Frontal cortex (tissue), 4 donors: ENCODE measurements at places on chromosomes 7 and 10. TPM values are rescaled to one million over a fixed set of nuclear protein-coding genes. Genes with fewer than 3 reads are reported as not detected.
A peak's percentile ranks its signal among the peaks of the same experiment; 100 is the strongest.

- DNase-seq, result no peak
These were observed 29.7 kb upstream of the GTF2I start for GRCh38 chr7:74627661-74628411.

- no peak for DNase-seq
These were observed 18.0 kb upstream of the SFR1 start for GRCh38 chr10:104103956-104104355.

GRCh38 chr10:78263521-78263988 is 229.9 kb downstream of the RPS24 start:
- peak; percentile 51 for DNase-seq

DNA sequence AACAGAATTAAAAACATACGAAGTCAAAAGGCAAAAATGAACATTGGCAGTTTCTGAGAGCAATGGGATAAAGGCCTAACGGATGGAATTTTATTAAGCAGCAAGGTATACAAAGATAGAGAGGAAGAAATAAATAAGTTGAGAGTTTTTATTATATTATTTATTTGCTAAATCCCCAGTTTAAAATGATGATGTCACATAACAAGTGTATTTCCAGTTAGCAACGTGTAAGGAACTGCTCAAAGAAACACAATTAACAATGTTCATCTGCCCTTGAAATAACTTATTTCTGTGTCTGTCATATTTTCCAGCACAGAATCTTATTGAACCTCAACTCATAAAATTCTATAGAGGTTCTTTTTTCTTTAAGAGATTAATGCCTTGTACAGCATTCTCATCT is 108.6 kb upstream of the TMEM106B start:
- no peak for DNase-seq

DNA sequence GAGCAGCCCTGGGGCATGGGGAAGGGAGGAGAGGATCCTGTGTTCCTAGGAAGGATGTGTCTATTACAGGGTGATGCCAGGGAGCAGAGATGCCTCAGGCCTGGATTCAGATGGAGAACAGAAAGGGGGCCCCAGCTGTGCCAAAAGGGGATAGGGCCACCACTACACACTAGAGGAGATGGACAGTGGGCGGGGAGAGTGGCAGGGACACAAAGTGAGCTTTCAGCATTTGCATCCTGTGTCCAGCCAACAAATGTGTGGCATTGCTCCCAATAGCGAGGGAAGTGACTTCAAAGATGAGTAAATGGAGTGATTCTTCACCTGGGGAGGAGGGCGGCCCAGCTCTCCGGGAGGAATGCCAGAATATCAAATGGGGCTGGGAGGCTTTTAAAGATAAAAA is 64.9 kb upstream of the WAPL start:
- no peak for DNase-seq

The POLR3A gene
- total RNA-seq, result 39.1 TPM
